IMR-90 (cell line): ENCODE measurements at places on chromosomes 6 and 20.
A peak's percentile ranks its signal among the peaks of the same experiment; 100 is the strongest.

- DNase-seq, result peak; percentile 44
Measured at GRCh38 chr6:99434702-99435530, 9.8 kb upstream of the PNISR start.

DNA sequence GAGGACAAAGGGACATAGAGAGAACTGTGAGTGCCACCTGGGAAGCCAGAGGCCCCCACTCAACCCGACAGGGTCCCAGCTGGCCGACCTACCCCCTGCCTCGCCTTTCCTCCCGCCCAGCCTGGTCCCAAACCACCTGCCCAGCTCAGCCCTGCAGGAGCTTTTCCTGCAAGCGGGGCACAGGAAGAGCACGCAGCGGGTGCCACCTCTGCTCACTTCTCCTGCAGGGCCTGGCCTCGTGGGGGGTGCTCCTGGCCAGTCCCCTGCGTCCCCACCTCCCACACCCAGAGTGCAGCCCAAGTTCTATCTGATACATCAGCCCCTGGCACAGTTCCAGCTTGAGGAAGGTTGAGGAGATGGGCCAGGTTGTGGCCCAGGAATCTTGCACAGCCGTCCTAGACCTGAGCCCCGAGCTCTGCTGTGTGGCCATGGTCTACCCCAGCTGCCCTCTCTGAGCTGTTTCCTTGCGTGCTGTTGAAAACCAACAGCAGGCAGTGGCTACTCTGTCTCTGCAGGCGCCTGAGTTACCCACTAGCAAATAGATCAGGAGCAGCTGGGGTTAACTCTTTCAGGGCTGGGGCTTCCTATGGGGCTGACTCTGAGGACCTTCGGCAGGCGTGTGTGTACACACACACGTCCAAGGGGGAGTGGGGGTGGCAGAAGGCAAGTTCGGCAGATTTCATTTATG, 1.7 kb downstream of the NECAB3 start:
- no peak for DNase-seq

- no peak for DNase-seq
Measured at GRCh38 chr6:157266274-157267101, 56.8 kb downstream of the TMEM242 start.

DNA sequence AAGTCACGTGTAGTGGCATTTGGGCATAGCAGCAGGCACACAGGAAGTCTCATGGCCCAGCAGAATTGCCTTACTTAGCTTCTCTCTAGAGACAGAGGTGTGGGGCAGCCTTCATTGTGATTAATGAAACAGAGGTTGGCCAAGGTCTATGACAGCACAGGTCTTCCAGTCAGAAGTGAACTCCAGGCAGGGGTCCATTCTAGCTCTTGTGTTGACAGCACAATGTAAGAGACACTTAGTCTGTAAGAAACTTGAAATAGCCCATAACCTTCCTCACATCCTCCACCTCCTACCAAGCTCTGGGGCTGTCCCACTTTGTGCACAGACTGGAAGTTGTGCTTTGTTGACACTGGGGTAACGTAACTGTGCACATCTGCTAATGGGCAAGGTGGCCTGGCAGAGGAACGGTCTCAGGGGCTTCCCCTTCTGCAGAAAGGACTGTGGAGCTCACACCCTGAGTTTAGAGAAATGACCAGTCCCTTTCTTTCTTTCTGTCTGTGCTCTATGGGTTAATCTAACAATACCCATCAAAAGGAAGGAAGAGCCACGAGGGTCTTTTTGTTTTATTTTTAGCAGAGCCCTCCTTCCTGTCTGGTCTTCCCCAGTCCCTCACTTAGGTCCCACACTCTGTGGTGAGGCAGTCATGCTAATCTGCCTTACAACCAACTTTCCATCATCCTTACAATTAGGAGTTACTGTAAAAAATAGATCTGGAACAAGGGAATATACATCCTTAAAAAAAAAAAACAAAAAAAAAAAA, 35.6 kb upstream of the TAGAP start:
- DNase-seq, result no peak

- peak; percentile 69 for DNase-seq
Measured at GRCh38 chr6:140744659-140745320, 1370.3 kb upstream of the CITED2 start.

GRCh38 chr6:29005183-29005885, at the start of gene ZNF311:
Gene ZNF311 (minus strand): TSS chr6:29005315. CDS start chr6:29003954, 1,361 bp downstream.
- DNase-seq, result peak; percentile 43

- no peak for DNase-seq
Measured at GRCh38 chr6:163347021-163347446, 67.5 kb upstream of the QKI start.

GRCh38 chr6:139762587-139763031, 388.2 kb upstream of the CITED2 start:
- DNase-seq, result peak; percentile 19

DNA sequence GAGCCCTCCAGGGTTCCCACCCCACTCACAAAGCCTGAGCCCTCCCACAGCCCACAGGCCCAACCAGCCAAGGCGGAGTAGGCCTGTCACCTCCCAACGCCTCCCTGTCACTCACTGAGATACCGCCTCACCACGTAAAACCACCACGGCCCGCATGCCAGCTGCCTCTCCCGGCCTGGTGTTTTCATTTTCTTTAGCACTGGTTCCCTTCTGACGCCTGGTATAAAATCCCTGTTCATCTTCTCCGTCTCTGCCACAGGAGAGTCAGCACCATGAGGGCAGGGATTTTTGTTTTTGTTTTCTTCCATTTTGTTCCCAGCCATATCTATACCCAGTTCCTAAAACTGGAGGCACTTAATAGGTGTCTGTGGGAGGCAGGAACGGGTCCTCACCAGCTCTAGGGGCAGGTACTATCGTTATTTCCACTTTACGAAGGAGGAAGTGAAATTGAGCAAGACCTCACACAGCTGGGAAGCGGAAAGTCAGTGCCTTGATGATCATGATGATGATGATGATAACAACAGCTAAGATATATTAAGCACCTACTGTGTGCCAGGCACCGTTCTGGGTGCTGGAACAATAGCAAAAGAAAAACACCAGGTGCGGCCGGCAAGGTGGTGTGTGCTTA, 58.6 kb downstream of the SNAI1 start:
- no peak for DNase-seq

DNA sequence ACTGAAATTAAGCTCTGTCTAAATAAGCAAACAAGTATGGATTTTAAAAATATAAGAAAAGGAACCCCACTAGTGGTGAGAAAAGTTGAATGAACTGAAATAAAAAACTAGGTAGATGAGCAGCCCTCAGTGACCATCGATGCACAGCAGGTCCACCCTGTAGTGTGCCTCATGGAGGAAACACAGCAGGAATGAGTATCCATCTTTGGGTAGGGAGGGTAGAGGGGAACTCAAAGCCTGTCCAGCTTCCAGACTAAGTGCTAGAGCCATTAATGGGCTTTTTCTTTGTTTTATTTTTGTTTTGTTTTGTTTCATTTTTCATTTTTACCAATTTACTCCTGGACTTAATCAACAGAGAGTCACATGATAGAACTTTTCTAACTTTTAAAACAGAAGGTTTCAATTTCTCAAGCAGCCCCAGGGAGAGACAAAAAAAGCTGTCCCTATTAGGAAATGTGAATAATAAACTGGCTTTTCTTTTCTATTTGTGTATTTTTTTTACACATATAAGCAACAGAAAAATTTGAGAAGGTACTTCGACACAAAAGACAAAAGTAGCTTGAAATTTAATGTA, 700.6 kb downstream of the HACE1 start:
- no peak for DNase-seq

DNA sequence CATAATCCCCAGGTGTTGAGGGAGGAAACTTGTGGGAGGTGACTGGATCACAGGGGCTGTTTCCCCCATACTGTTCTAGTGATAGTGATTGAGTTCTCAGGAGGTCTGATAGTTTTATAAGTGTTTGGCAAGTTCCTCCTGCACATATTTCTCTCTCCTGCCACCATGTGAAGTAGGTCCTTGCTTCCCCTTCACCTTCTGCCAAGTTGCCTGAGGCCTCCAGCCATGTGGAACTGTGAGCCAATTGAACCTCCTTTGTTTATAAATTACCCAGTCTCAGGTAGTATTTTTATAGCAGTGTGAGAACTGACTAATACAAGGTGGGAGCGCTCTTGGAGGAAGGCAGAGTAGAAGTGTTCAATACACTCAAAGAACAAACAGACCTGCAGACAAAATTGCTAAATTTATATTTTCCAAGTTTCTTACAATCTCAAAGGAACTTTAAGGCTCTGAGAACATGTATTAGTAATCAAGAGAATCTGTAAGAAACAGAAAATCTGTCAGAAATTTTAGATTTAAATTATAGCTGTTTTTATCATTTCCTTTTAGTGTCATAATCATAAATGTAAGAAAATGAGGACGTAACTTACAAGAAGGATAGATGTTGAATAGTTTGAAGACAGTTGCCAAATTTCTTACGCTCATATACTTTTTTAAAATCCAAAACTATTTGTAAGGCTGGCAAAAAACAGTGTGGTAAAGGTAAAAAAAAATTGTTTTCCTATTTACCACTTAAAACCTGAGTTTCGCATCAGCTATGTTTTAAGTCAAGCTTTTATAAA, 77.7 kb downstream of the ASCC3 start:
- no peak for DNase-seq

DNA sequence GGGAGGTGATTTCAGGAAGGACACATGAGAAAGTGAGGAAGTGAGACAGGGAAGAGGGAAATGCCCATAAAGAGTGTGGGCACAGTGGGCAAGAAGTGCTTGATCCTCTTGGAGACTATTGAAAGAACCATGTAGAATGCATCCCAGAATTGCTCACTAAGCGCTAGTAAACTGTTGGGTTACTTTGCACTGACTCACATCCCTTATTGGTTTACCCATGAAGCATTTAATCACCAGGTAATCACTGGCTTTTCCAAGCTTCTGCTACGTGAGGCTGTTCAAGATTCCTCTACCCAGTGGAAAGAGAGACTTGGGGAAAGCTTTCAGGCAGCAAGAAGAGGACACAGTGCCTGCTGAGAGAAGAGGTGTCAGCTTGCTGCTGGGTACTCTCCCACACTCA, 410.0 kb upstream of the JAG1 start:
- peak; percentile 15 for DNase-seq

GRCh38 chr6:119728935-119729334, 379.4 kb upstream of the MAN1A1 start:
- no peak for DNase-seq

DNA sequence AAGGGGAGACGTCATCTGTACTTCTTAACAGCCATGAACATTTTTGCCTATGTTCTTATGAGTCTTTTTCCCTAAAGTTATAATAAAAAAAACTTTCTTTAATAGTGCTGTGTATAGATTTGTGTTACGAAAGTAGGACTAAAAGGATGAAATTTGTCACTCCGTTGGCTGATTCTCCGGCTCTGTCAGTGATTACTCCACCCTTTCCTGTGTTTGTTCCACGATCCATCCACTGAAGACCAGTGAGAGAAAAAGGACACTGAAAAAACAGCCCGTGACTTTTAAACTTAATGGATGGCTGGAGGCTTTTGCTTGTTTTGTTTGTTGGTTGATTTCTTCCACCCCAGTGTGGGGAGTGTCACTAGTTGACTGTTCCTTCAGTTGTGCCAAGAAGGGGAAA, 232.0 kb upstream of the NOX3 start:
- no peak for DNase-seq

GRCh38 chr6:43070028-43070632, 6.0 kb upstream of the PTK7 start:
- DNase-seq, result peak; percentile 76

GRCh38 chr6:7085911-7086310, 21.9 kb upstream of the RREB1 start:
- DNase-seq, result no peak

DNA sequence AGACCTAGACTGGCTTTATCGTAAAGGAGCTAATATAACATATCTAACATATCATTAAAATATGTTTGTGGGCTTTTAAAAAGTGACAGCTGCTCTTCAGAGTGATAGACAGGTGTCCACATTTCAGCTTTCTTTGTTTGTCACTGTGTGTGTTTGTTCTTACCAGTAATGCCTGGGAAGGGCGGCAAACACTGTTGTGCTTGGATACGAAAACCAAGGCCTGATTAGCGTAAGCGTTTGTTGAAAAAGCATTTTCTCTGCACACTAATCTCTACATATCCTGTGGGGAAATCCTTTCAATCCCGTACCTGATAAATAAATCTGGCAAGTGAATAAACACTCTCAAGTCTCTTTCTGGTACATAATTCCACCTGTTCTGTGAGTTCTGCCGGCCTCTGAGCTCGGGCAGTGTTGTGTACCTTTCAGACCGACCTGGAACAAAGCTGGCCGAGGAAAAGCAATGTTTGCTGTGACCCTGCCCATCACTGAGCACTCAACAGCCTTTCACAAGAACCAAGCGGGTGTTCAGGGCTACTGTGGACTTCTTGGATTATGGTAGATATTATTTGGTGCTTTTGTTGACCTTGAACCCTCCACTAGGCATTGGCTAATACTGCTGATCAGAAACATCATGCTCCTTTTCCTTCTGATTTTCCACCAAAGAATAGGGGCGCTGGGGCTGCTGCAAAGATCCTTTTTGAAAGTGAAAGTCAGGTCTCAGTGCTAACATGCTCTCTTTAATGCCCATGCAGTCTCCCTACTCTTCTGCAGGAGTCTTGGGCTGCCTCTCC, 100.4 kb downstream of the CD83 start:
- DNase-seq, result peak; percentile 11

DNA sequence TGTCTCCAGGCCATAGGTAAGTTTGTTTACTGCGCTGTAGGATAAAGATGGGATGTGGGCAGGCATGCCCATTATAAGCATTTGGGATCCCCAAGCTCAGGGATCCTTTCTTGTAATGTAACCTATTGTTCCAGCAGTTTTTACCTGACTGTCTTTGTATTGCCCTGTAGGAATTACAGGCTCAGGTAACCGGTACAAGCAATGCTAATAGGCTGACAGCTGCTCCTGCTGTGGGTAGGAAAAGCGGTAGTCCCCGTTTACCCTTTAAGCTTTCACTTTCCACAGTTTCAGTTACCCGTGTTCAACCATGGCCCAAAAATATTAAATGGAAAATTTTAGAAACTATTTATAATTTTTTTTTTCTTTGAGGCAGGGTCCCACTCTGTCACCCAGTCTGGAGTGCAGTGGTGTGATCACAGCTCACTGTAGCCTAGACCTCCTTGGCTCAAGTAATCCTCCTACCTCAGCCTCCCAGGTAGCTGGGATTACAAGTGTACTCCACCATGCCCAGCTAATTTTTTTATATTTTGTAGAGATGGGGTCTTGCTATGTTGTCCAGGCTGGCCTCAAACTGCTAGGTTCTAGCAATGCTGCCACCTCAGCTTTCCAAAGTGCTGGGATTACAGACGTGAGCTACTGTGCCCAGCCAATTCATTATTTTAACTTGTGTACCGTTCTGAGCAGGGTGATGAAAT, 108.6 kb downstream of the CDYL start:
- no peak for DNase-seq
